Amygdala (tissue), 56 donors: ENCODE measurements at places on chromosomes 4 and X.

DNA sequence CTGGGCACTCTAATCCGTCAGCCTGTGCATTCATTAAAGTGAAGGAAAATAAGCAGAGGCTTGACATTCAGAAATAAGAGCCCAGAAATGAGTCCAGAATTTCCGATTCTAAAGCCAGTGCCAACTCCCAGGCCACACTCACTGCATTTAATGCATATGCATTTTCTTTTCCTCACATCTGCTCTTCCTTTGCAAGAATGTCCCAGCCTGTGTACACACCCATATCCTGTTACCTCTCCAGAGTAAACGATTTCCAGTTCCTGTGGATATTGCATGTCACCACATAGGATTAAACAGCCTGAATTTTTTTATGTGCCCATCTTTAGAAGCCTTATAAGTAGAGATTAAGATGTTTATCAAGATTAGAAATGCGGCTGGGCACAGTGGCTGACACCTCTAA is 27.5 kb downstream of the ARX start:
- no peak for DNase-seq

- DNase-seq = no peak
These were observed 15.1 kb downstream of the S100G start for GRCh38 chrX:16665089-16665488.

- no peak for DNase-seq
These were observed 340.5 kb downstream of the GALNTL6 start for GRCh38 chr4:172153719-172154118.

DNA sequence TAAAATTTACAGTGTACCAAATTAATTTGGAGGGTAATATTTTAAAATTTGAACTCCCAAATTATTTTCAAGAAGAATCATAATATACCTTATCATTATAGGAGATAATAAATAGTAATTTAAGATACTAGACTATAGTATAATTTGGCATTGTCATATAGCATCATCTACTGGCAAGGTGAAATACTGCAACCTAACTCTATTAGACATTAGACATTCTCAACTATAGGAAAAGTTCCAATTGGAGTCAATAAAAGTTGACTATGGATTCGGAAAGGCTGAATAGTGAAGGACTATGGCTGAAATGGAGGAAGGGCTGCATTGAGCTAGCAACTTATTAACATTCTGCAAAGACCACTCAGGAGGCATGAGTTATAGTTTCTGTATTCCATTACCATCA is 113.0 kb downstream of the PRDM5 start:
- no peak for DNase-seq

DNA sequence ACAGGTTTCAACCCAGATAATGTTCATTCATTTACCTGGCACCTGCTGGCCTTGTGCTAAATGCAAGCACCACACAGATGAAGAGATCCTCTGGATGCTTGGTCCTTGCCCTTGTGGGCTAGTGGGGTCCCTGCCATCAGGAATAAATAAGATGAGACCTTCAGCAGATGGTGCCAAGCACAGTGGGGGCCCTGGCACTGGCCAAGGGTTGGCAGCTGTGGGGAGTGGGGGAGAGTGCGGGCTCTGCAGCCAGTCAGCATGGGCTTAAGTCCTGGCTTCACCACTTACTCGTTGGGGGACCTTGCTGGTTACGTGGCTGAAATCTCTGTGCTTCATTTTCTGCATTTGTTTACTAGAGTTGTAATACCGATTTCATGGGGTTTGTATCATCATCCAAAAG is 6.9 kb downstream of the LAP3 start:
- DNase-seq = no peak

GRCh38 chrX:114071412-114071811 is 512.5 kb upstream of the HTR2C start:
- DNase-seq = no peak

- no peak for DNase-seq
These were observed 382.7 kb upstream of the GALNTL6 start for GRCh38 chr4:171430495-171430894.

GRCh38 chrX:42996861-42997260 is 218.9 kb upstream of the PPP1R2C start:
- no peak for DNase-seq

GRCh38 chrX:69153060-69153730 is 12.1 kb downstream of the PJA1 start:
- peak; percentile 65 for DNase-seq

- no peak for DNase-seq
These were observed 47.1 kb upstream of the TSPAN7 start for GRCh38 chrX:38514016-38514854.

DNA sequence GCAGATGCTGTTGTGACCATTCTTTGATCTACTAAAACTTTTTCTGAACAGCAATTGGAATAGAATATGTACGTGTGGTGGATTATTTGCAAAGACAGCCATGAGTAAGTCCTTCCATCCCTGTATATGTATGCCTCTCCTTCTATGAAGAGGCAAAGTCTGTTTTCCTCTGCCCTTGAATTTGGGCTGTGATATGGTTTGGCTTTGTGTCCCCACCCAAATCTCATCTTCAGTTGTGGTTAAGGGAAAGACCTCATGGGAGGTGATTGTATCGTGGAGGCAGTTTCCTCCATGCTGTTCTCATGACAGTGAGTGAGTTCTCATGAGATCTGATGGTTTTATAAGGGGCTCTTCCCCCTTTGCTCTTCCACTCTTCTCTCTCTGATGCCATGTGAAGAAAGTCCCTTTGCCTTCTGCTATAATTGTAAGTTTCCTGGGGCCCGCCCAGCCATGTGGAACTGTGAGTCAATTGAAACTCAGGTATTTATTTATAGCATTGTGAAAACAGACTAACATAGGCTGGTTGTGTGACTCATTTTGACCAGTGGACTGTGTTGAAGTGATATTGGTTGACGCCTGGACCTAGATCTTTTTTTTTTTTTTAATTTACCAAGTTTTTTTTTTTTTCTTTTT is 108.3 kb upstream of the CAMK2D start:
- DNase-seq = no peak

- DNase-seq = no peak
These were observed 104.1 kb upstream of the DDIT4L start for GRCh38 chr4:100294356-100294755.

- no peak for DNase-seq
These were observed 96.2 kb downstream of the RBM46 start for GRCh38 chr4:154877110-154877760.

DNA sequence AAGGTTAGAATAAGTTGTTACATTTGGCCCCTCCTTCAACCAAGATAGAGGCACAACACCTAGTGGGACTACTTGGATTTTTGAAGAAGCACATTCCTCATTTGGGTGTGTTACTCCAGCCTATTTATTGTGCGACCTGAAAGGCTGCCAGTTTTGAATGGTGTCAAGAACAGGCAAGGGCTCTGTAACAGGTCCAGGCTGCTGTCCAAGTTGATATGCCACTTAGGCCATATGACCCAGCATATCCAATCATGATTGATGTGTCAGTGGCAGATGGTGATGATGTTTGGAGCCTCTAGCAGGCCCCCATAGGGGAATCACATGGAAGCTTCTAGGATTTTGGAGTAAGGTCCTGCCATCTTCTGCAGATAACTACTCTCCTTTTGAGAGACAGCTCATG is 35.5 kb upstream of the UGT2B4 start:
- DNase-seq = no peak

DNA sequence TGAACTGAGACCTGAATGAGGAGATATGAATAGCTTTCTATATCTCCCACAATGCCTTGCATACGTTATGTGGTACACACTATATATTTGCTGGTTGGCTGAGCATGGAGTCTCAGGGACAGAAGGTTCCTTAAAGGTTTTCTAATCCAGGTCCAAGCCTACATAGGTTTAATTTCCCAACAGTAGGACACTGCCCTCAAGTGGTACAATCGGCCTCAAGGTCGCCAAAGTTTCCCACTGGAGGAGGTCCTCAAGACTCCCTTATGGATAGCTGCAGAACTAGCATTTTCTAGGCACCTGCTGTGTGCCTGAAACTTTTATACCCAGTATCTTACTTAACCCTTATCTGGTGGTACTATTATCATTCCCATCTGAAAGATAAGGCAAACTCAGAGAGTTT is 21.0 kb upstream of the EFNB1 start:
- no peak for DNase-seq

DNA sequence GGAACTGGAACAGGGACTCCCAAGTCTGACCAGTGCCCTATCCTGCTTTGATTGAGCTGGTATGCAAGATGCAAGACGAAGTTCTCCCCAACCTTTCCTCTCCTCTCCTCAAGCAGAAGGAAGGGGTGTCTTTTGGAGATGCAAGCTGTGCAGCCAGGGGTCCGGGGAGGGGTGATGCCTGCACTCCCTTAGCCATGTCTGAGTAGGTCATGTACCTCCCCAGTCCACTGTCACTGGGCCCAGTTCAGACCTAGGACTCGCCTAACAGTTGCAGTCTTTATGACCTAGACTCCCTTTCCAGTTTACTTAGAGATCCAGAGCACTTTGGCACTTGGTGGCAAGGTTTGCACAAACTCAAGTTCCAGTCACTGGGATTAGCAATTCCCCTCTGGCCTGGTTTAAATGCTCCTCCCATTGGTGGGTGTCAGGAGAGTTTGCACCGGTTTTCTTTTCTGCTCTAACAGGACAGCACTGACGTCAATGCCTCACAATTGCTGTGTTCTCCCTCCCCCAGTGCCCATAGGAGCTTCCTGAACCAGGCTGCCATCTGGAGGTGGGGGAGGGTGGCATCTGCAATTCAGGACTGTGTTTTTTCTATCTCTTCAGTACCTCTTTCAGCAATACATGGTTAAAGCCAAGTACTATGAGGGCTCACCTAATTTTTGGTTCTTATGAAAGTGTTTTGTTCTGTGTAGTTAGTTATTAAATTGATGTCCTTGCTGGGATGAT is 782.2 kb downstream of the ARAP2 start:
- no peak for DNase-seq

GRCh38 chrX:154695911-154696675 is 42.7 kb upstream of the CTAG2 start:
- DNase-seq = no peak

GRCh38 chr4:83561381-83561780 is 25.5 kb downstream of the GPAT3 start:
- no peak for DNase-seq

DNA sequence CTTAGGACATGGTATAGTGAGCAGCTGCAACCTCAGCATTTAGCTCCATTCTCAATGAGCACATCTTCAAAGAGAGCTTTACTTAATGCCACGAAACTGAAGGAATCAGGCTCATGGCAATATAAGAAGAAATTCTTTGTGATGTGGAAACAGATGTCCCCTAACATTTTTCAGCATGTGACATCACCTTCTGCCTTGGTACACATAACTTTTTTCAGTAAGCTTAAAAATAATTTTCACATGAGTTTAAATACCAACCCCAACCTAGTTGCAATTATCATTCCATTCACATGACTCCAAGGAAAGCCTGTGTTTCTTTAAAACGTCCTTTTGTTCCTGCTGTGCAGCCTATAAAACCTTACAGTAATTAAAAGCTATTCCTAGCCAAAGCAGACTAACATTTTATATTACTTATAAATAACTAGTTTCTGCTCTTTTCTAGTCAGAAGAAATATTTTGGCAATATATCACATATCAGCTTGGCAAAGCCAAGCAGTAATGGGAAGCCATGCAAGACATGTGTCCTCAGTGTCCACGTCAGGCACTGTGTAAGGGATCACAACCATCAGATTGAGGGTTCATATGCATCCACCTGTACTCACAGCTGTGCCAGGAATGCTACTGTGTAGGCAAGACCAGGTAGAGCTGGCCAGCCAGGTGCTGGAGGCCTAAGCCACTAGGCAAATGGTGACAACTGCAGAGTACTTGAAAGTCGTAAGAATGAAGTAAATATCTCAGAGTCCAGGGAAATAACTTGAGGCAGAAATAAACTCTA is 466.6 kb downstream of the INPP4B start:
- no peak for DNase-seq

DNA sequence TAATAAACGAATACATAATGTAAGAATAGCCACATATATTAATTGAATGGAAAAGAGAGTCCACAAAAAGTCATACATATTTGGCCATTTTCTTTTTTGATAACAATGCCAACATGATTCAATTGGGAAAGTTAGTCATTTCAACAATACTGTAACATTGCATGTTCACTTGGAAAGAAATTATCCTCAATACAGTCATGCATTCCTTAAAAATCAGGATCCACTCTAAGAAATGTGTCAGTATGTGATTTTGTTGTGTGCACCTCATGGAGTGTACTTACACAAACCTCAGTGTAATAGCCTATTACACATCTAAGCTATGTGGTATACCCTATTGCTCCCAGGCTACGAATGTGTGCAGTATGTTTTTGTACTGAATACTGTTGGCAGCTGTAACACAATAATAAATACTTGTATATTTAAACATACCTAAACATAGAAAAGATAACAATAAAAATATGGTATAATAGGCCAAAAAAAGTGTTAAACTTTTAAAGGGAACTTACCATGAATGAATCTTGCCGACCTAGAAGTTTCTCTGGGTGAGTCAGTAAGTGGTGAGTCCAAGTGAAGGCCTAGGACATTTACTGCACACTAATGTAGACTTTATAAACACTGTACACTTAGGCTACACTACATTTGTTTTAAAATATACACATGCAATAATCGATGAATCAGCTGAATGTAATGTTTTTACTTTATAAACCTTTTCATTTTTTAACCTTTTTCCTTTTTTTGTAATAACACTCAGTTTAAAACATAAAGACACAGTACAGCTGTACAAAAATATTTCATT is 806.8 kb downstream of the PCDH18 start:
- no peak for DNase-seq

DNA sequence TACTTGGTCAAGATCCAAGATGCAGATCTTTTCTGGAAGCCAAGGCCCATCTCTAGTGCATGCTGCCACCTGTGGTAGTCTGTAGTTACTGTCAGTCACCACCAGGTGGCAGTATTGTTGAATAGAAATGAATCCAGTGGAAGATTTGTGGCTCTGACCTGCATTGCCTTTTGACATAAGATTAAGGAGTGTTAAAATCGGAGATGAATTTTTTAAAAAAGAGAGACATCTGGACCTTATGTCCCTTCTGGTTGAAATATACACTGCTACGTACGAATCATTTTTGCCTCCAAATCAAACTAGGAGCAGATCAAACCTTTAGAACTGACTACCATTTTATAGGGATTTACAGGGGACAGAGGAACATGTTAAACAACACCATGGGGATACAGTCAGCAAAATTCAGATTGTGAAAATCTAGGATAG is 46.9 kb upstream of the RHOH start:
- no peak for DNase-seq

DNA sequence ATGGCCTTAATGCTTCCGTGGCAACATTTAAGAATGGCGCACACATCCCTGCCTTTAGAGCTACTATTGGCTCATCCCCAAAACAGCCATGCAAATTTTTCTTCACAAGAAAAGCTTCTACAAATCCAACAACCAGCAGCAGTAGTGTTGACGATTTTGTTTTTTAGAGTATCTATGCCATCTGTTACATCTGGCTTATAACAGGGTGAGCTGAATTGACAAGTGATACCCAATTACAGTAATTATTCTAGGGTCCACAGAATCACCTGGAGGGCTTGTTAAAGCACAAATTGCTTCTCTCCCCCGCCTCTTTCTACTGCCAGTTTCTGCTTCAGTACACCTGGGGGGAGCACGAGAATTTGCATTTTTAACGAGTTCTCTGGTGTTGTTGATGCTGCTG is 34.1 kb downstream of the DCHS2 start:
- no peak for DNase-seq
